ENCODE measurements at places on chromosomes 12 and 14. TPM values are rescaled to one million over a fixed set of nuclear protein-coding genes. Genes with fewer than 3 reads are reported as not detected.
A peak's percentile ranks its signal among the peaks of the same experiment; 100 is the strongest.

Gene KMT2D
- total RNA-seq, result 149 TPM

- no peak overlapping the region for H3K27ac ChIP-seq
- H3K4me3 ChIP-seq, result no peak overlapping the region
- H3K27me3 ChIP-seq, result no peaks in the 10 kb centered on the region
- H3K36me3 ChIP-seq, result peaks cover 3% of the 10 kb centered on the region
These were observed 20.8 kb downstream of the SAV1 start for GRCh38 chr14:50647282-50647681.

DNA sequence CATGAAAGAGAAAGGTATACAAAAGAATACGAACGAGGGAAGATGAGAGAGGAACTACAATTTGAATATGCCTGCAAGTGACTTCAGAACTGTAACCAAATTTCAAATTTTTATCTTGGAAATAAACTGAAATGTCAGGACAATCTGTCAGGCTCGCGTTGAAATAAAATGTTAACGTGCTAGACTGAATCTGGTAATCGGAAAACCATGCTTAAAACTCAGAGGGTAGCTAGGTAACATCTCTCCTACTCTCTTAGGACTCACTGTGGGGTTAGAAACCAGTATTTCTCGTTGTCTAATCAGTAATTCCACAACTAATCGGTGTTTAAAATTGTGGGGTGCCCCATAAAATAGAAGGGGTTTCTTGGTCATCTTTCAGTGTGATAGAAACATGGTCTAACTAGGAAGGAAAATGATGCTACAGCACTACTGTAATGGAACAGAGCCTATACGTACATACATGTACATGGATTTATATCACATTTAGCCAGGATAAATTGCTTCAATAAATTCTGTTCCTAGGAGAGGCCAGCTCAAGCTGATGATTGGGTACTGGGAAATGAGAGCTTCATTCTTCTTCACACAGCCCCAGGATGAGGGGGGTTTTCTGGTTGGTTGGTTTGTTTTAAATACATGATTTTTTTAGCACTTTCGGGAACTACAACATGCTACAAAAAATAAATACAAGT, 23.9 kb downstream of the ATF7 start:
- no peaks in the 10 kb centered on the region for H3K4me1 ChIP-seq
- DNase-seq, result no peak
- H3K4me3 ChIP-seq, result no peak overlapping the region
- no peaks in the 10 kb centered on the region for H3K27me3 ChIP-seq
- peaks cover 14% of the 10 kb centered on the region for H3K36me3 ChIP-seq

DNA sequence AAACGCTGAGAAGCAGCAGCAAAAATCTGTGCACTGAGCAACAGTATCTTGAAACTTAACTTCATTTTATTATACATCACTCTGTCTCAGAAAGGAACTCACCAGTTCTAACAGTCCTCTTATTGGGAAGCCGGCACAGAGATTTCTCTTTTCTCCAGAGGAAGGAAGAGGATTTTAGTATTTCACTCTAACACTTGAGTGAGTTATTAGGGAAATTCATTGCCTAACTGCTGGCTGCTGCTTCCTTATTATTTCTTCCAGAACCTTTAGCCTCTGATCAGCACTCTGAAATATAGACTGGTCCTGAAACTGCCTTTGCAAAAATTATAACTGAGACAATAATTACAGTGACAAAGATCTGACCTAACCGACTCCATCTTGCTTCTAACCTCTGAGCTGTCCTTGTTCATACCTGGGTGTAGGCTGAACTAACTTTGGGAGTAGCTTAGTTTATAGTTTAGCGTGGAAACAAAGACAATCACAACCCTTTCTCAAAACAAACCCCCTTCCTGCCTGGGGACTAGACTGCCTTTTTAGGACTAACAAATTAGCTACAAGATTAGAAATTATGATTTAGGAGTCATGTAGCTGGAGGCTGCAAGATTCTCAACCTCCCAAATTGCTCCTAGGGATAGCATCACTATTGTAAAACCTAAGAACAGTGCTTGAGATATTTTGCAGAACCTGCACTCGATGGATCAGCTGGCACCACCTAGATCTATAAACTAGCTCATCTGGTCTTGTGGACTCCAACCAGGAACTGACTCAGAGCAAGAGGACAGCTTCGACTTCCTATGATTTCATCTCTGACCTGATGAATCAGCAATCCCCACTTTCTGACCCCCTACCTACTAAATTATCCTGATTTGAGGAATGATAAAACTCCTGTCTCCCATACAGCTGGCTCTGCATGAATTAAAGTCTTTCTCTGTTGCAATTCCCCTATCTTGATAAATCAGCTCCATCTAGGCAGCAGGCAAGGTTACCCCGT, 117.5 kb downstream of the DYRK2 start:
- no peak for DNase-seq
- H3K27ac ChIP-seq, result no peak overlapping the region
- no peaks in the 10 kb centered on the region for H3K36me3 ChIP-seq
- no peaks in the 10 kb centered on the region for H3K27me3 ChIP-seq

- no peaks in the 10 kb centered on the region for H3K27me3 ChIP-seq
- H3K27ac ChIP-seq, result peak overlapping the region; percentile 78
These were observed 18.0 kb upstream of the DYRK2 start for GRCh38 chr12:67630373-67631088.

- H3K4me1 ChIP-seq, result no peaks in the 10 kb centered on the region
- no peak for DNase-seq
- H3K27ac ChIP-seq, result no peak overlapping the region
- no peaks in the 10 kb centered on the region for H3K27me3 ChIP-seq
These were observed 129.4 kb downstream of the SMOC1 start for GRCh38 chr14:70008284-70009262.

DNA sequence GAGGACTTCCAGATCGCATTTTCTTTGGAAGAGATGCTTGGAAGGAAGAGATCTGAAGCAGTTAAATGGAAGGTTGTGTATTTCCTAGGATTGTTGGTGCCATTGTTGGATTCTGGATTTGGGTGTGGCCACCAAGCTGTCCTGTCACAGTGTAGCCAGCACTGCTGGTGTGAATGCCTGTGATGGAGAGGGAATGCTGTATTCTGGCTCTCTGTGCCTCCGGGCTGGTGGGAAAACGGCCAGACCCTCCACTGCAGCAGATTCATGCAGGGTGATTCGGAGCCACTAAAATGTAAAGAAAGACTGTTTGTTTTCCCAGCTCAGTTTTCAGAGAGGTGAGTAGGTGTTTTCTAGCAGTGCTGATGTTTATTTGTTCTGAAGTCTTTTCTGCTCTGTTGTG, 30.7 kb upstream of the MANSC4 start:
- H3K27me3 ChIP-seq, result no peaks in the 10 kb centered on the region
- H3K36me3 ChIP-seq, result no peaks in the 10 kb centered on the region
- no peak for DNase-seq
- H3K4me1 ChIP-seq, result peaks cover 10% of the 10 kb centered on the region

Gene SOAT2
- total RNA-seq, result 0.37 TPM

Gene AICDA
- not detected for total RNA-seq

DNA sequence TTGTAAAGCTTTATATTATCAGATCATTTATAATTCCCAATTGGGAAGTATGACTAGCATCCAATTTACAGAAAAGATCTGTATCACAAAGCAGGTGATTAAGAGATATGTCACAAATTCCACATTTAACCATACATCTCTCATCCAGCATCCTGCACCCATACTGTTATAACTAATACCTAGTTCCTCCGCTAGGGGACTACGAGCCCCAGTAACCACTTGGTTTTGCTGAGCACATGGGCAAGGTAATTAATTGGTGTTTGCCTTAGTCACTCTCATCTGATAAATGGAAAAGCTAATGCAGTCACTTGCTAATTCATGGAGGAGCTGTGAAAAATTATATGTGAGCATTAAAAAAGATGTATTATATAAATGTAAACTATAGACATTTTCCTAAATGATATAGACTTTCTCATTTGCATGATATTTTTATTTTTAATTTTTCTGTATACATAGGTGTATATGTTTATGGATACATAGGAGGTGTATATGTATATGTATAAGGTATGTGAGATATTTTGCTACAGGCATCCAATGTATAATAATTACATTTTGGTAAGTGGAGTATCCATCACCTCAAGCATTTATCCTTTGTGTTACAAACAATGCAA, 1031.8 kb downstream of the GALC start:
- no peaks in the 10 kb centered on the region for H3K4me1 ChIP-seq
- DNase-seq, result no peak
- H3K27me3 ChIP-seq, result no peaks in the 10 kb centered on the region
- no peak overlapping the region for H3K27ac ChIP-seq

- H3K27ac ChIP-seq, result no peak overlapping the region
- H3K4me1 ChIP-seq, result no peaks in the 10 kb centered on the region
- H3K36me3 ChIP-seq, result no peaks in the 10 kb centered on the region
- H3K4me3 ChIP-seq, result no peak overlapping the region
These were observed 915.2 kb downstream of the RPS29 start for GRCh38 chr14:48670939-48671338.

GRCh38 chr12:167959-168600, 45.9 kb downstream of the SLC6A12 start:
- H3K4me3 ChIP-seq, result no peak overlapping the region
- no peaks in the 10 kb centered on the region for H3K4me1 ChIP-seq
- no peaks in the 10 kb centered on the region for H3K36me3 ChIP-seq
- no peak for DNase-seq
- no peaks in the 10 kb centered on the region for H3K27me3 ChIP-seq

Gene ST8SIA1
- 39.4 TPM for total RNA-seq

GRCh38 chr12:112514926-112515642, 96.3 kb downstream of the PTPN11 start:
- H3K27me3 ChIP-seq, result no peaks in the 10 kb centered on the region
- no peak overlapping the region for H3K4me3 ChIP-seq
- no peak for DNase-seq

DNA sequence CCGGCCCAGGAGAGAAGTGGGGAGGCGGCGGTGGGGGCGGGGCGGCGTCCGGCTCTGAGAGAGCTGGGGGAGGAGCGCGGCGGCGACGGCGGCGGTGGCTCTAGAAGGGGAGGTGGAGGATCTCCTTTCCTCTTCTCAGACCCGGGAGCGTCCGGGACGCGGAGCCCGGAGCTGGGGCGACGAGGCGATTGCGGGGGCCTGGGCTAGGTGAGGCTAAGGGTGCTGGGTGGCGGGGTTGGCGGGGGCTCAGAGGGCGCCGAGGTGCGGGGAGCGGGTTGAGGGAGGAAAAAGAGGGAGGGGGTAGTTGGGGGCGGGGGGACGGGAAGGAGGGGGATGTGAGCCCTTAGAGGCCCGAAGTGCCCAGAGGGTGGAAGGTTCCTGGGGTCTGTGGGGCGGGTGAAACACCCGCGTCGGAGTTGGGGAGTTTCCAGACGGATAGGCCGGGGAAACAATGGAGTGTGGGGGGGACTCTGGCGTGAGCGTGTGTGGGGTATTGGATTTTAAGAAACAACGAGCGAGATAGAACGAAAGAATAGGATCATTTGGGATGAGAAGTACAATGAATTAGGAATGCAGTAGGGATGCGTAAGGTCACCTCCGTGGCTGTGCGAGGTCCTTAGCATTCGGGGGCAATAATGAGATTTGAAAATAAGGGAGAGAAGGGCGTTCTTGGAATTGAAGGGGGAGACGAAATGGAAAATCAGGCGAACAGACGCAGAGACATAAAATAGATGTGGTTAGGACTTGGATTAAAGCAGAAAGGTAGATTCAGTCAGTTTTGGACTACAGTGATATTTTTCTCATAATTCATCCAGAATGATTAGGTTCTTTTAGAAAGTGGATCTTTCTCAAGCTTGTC, at the start of gene SPATS2:
Gene SPATS2 (plus strand): TSS at position 82 of the 859 bp plus-strand sequence. CDS start 93,551 bp downstream, outside the sequence.
- no peaks in the 10 kb centered on the region for H3K27me3 ChIP-seq
- DNase-seq, result no peak
- peak within 1 kb of the TSS; percentile 77 for H3K4me3 ChIP-seq
- no peaks in the 10 kb centered on the region for H3K36me3 ChIP-seq

- H3K36me3 ChIP-seq, result no peaks in the 10 kb centered on the region
- no peak overlapping the region for H3K27ac ChIP-seq
- H3K4me3 ChIP-seq, result no peak overlapping the region
- H3K4me1 ChIP-seq, result no peaks in the 10 kb centered on the region
These were observed 96.1 kb downstream of the TMX1 start for GRCh38 chr14:51335961-51336723.

GRCh38 chr12:115268451-115268850, 584.5 kb upstream of the TBX3 start:
- H3K27ac ChIP-seq, result no peak overlapping the region
- no peaks in the 10 kb centered on the region for H3K4me1 ChIP-seq
- DNase-seq, result no peak
- no peaks in the 10 kb centered on the region for H3K36me3 ChIP-seq
- H3K4me3 ChIP-seq, result no peak overlapping the region
- H3K27me3 ChIP-seq, result no peaks in the 10 kb centered on the region

DNA sequence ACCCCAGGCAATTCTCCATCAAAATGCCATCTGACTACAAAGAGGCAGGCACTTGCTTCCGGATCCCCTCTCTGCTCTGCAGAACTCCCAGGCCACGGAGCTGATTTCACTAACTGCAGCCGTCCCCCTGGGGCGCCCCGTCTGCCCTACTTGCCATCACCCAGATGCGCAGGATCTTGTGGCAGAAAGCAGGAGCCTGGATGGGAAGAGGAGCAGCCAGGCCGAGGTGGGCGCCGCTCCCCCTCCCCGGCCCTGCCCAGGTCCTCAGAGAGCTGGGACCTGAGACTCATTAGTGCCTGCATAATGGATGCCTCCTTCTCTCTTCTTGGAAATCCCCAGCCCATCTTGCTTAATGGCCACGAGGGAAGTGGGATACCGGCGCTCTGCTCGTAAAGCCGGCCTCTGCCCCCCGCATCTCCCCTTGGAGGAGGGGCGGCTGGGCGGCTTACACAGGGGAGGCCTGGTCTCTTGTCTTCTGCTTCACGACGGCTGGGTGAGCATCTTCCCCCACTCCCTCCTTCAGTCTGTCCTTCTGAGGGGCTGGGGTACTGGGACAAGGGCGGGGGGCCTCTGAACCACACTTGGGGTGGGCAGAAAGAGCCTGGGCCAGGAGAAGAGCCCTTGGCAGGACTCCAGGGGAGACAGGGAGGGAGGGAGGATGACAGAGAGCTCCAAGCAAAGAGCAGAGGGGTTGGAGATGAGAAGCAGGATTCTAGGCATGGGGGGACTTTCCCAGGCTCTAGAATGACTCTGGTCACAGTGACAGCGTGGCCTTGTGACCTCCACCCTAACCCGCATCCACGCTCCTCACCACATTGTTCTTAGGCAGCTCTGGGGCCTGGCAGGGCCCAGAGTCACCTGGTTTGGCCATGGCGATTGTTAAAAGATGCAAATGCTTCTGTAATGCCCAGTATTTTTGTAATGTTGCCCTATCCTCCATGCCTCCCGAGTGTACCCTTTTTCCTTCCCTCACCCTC, 19.4 kb upstream of the EML1 start:
- no peaks in the 10 kb centered on the region for H3K4me1 ChIP-seq
- H3K36me3 ChIP-seq, result no peaks in the 10 kb centered on the region
- no peak for DNase-seq
- H3K27me3 ChIP-seq, result peaks cover 8% of the 10 kb centered on the region

Gene CLEC6A
- not detected for total RNA-seq

Gene CCDC197
- not detected for total RNA-seq
